Stimulated activated CD4-positive, alpha-beta T cell treated with anti-CD3 and anti-CD28 coated beads, Interleukin-15, amount 100 ng/mL, for 1 hour (primary cell): ENCODE measurements at places on chromosomes 7 and 10.

- no peak for DNase-seq
Observed at GRCh38 chr10:62632071-62632809, 172.3 kb upstream of the ADO start.

GRCh38 chr7:92831716-92832533 is 4.4 kb downstream of the CDK6 start:
- no peak for DNase-seq

DNA sequence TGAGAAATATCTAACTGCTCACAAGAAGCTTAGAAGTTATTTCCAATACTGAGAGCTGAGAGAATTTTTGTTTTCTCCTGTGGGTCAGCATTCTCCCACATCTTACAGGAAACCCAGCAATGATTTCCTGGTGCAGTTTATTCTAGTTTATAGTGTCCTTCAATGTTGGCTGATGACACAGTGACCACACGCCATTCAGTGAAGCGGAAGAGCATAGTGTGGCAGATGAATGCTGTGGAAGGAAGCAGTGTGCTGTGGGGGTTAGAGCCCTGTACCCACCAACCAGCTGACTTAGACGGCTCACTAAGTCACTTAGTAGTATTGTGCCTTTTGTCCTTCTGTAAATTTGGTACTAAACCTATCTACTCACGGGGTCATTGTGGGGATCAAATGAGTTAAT is 1.4 kb upstream of the TMEM26 start:
- DNase-seq = no peak

DNA sequence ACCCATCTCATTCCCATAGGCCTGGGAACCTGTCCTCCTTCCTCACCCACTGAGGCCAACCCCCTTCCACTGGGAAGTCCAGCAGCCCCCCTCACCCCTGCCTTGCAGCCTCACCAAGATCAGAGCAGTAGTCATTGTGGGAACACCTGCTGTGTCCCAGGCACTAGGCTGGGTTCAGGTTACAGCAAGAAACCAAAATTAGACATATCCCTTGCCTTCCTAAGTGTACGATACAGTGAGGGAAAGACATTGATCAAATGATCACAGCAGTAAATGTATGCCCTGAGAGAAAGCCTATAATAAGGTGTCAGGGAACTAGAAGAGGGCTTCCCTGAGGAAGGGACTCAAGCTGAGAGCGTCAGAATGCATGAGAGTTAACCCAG is 17.0 kb upstream of the C10orf105 start:
- DNase-seq = no peak

DNA sequence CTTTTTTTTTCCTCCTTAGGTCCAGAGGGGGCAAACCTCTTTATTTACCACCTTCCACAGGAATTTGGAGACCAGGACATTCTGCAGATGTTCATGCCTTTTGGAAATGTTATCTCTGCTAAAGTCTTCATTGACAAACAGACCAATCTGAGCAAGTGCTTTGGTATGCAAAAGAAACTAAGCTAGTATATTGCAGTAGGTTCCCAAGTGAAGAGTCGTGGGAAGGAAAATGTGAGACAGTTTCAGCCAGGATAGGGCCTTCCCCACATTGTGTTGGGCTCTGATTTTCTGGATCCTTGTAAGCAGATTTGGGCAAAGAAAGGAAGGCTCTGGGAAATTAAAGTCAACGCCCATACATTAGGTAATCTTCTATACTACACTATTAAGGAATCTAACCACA is 285.6 kb downstream of the USP6NL start:
- no peak for DNase-seq
